ENCODE measurements at places on chromosomes 7 and 10.
A peak's percentile ranks its signal among the peaks of the same experiment; 100 is the strongest.

- no peak for DNase-seq
Measured at GRCh38 chr10:12689893-12690292, 311.6 kb downstream of the CCDC3 start.

DNA sequence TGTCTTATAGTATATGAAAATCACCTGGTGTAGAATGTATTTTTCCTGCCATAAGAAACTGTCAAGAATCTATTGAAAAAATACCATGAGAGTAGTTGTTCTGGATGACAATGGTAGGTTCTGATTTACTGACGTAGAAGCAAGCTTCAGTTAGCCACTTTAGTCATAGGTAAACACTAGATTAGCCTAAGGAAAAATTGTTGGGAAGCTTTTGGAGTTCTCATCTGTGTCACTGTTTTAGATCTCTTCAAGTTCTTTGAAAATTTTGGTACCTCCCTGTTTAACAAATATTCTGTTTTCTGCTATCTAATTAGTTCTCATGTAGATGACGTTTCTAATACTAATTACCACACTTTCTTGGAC lies 131.8 kb downstream of the ADK start:
- DNase-seq: no peak

DNA sequence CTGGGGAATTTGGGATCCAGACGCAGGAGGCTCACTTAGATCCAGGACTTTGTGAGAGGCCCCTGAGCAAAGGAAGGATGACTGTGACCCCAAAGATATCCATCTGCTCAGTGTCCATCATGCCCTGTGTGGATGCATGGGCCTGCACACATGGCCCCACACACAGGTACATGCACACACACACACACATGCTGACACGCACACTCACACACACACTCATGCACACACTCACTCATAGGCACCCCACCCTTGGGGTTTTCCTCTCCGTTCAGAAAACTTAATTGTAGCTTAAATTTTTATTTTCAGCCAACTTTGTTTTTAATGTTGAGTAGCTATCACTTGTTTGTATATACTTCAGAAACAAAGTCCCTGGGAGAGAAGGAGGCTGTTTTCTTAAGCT lies 93.6 kb upstream of the PPIF start:
- no peak for DNase-seq

DNA sequence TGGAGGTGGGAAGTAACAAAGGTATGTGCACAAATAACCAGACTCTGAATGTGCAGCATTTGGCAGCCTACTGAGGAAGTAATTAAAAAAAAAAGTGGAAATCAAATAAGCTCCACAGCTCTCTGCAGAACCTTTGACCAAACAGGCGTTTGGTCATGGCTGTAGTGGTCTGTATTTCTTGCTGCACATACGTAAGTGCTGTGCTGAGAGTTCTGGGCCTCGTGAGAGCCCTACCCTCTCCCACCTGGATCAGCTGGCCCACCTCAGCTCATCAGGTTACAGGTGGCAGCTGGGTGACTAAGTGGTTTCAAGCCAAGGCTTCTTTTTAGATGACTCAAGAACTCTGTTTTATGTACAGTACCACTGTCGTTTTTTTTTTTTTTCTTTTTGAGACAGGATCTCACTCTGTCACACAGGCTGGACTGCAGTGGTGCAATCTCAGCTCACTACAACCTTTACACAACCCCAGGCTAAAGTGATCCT lies 178.2 kb upstream of the KLF6 start:
- no peak for DNase-seq

DNA sequence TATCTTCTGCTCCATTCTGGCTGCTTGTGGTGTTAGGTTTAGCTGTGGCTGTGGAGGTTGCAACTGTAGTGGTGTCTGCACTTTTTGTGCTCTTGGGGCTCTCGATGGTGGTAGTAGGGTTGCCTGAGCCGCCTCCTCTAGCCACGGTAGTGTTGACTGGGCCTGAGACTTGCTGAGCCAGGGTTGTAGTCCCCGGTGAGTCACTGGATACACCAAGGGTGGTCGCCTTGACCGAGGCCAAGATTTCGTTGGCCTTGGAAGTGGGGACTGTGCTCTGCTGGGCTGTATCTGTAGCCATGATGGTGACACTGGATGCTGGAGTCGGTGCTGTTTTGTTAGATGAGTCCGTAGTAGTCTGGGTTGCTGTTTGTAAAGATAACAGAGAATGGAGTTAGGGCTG lies 45.4 kb downstream of the PODXL start:
- no peak for DNase-seq

GRCh38 chr7:148434181-148434757 lies 156.3 kb upstream of the C7orf33 start:
- no peak for DNase-seq

DNA sequence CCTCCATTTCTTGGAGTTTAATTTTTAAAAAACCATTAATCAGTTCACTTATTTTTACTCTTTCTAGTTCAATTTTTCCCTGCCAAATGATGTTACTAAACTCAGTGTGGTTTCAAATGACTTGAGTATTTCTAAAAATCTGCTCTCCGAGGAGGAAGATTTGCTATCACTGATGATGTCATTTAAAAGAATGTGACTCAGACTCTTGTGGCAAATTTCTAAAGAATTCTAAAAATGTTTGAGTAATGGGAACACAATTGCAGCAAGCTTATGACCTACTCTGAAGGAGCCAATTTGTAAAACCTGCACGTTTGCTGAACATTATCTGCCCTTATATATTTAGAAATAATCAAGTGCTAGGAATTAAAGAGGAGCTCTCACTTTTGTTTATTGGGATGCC lies 88.6 kb downstream of the SPAG6 start:
- DNase-seq: peak; percentile 35

- no peak for DNase-seq
Measured at GRCh38 chr10:86204421-86205305, 161.9 kb downstream of the GRID1 start.

DNA sequence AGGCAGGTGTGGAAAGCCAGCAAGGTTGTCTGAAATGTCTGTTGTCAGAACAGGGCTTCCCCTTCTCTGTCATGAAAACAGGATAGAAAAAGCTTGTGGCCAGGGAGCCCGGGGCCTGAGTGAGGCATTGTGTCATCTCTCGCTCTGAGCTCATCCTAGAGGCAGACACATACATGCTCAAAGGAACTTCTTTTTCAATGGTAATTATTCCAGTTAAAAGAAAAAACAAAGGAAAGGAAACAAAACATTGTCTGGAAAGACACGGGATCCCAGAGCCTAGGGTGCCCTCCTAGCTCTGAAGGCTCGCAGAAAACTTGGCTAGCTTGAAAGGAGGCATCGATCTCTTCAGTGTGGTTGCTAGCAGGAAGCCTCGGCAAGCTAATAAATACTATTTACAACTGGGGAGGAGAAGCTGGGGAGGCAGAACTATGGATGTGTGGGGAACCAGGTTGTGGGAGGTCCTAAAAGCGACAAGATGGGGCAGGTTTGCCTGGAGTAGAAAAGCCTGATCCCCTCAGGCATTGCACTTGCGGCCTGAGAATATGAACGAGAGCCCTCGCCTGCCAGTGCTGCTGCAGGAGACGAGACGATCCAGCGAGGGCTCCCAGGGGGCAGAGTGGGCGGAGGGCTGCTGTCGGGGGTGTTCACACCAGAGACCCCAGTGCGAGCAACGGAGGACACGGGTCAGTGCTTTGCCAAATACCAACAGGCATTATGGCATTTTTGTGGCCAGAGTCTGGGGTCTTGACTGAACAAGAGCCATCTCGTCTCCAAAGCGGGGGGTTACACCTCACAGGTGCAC lies 32.8 kb upstream of the DGKI start:
- DNase-seq: no peak

- DNase-seq: no peak
Measured at GRCh38 chr7:84393786-84394185, 199.2 kb upstream of the SEMA3A start.

GRCh38 chr7:127873151-127873550 lies 158.1 kb downstream of the LRRC4 start:
- no peak for DNase-seq

- no peak for DNase-seq
Measured at GRCh38 chr7:100035876-100036275, 13.7 kb upstream of the ZSCAN21 start.

- DNase-seq: no peak
Measured at GRCh38 chr7:156050636-156051569, 238.6 kb upstream of the SHH start.

DNA sequence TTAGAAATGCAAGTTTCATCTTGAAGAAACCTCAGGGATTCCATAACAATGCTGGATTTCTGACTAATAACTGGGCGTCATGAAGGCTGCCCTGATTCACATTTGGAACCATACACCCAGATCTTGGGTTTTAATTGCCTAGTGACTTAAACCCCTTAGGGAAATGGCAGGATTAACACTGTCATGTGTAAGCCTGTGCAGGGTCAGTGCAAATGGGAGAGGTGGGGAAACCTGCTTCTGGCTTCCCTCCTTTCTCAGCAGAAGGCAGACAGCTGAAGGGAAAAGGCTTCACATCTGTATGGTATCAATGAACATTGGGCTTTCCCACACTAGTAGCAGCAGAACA lies 364.2 kb downstream of the ANKRD30A start:
- no peak for DNase-seq

GRCh38 chr7:120467676-120468075 lies 194.7 kb downstream of the KCND2 start:
- no peak for DNase-seq

DNA sequence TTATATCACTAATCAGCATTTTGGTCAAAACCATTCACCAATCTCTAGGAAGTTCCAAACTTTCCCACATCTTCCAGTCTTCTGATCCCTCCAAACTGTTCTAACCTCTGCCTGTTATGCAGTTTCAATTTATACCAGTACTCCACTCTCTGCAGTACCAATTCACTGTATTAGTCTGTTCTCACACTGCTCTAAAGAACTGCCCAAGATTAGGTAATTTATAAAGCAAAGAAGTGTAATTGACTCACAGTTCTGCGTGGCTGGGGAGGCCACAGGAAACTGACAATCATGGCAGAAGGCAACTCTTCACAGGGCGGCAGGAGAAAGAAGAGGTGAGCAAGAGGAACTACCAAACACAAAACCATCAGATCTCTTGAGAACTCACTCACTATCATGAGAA lies 374.9 kb downstream of the SORCS1 start:
- no peak for DNase-seq

GRCh38 chr10:70354556-70354955 lies 27.9 kb downstream of the LRRC20 start:
- DNase-seq: no peak

GRCh38 chr7:99362801-99363200 lies 11.7 kb upstream of the ARPC1B start:
- no peak for DNase-seq

DNA sequence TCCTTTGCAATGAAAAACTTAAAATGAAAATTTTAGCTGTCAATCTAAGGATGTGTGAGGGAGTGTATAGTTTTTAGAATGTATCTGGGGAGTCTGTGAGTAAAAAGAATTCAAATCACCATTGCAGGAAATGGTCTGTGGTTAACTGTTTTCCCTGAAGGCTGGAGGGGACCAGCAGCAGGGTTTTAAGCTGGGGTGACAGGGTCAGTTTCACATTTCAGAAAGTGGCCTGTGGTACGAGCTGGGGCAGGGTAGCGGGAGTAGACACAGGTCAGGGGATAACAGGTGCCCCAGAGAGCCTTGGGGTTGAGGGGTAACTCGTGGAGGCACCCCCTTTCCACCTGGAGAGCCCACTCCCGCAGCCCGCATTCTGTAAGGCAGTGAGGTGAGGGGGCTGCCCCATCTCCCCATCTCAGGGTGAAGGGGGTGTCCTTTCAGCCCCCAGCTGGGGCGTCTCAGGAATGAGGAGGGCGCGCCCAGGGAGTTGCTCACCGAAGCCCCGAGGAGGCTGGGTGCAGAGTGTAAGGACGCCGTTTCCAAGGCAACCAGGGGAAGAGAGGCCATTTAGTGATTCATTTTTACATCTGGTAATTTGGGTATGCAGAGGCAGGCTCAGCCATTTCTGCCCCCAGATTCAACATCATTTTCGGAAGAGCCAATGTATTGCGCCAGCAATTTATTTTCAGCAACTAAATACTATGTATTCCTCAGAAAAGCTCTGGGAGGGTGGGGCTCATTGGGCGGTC lies 168.9 kb downstream of the SLIT1 start:
- no peak for DNase-seq

DNA sequence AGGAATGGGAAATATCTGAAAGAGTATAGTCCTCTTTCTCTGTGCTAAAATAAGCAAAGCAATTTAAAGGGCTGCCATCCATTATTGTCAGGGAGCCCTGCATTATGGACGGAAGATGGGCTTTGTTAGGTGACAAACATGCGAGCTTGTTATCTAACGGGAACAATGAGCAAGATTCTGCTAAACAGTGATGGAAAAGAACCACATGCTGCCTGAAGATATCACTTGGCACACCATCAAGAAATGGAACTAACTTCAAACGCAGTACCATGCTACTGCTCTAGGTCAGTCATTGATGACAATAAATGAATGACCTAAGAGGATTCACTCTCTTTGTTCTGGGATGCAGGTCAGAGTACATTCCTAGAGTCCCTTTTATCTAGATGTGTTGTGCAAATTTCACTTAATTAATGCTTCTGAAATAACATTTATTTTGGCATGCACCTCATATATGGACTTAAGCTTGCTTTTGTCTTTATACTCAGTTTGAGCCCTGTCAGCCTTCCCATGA lies 175.7 kb upstream of the PTN start:
- DNase-seq: peak; percentile 54

DNA sequence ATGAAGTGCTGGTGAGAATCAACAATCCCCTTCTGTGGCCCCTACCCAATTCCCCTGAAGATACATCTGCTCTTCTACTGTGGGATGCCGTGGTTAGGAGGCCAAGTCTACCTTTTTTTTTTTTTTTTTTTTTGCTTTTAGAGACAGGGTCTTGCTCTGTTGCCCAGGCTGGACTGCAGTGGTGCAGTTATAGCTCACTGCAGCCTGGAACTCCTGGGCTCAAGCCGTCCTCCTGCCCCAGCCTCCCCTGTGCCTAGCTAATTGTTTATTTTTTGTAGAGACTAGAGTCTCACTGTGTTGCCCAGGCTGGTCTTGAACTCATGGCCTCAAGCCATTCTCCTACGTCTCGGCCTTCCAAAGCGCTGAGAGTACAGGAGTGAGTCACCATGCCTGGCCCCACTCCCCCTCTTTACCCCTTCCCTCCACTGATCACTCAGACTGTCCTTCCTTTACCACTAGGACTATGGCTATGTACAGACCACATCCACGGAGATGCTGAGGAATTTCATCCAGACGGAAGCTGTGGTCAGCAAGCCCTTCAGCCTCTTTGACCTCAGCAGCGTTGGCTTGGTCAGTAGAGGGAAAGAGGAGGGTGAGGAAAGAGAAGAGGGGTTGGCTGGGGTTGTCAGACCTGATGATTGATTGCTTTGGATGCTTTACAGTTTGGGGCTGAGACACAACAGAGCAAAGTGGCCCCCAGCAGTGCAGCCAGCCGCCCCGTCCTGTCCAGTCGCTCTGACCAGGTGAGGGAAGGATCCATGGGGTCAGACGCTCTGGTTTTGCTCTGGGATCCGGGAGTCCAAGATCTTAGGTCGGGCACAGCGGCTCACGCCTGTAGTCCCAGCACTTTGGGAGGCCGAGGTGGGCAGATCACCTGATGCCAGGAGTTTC lies 1.8 kb downstream of the AP4M1 start:
- no peak for DNase-seq

GRCh38 chr10:74755273-74755672 lies 71.1 kb upstream of the KAT6B start:
- DNase-seq: peak; percentile 43
